ENCODE measurements at places on chromosomes 2 and 18. TPM values are rescaled to one million over a fixed set of nuclear protein-coding genes. Genes with fewer than 3 reads are reported as not detected.

- no peak for DNase-seq
- H3K4me3 ChIP-seq: no peak overlapping the region
- no peaks in the 10 kb centered on the region for H3K4me1 ChIP-seq
- no peaks in the 10 kb centered on the region for H3K36me3 ChIP-seq
- H3K27ac ChIP-seq: no peak overlapping the region
- H3K27me3 ChIP-seq: no peaks in the 10 kb centered on the region
Observed at GRCh38 chr2:80073134-80073561, 231.4 kb downstream of the LRRTM1 start.

GRCh38 chr2:148530350-148530749 is 114.2 kb upstream of the EPC2 start:
- peaks cover 9% of the 10 kb centered on the region for H3K27me3 ChIP-seq
- H3K4me3 ChIP-seq: no peak overlapping the region
- DNase-seq: no peak
- no peaks in the 10 kb centered on the region for H3K36me3 ChIP-seq

DNA sequence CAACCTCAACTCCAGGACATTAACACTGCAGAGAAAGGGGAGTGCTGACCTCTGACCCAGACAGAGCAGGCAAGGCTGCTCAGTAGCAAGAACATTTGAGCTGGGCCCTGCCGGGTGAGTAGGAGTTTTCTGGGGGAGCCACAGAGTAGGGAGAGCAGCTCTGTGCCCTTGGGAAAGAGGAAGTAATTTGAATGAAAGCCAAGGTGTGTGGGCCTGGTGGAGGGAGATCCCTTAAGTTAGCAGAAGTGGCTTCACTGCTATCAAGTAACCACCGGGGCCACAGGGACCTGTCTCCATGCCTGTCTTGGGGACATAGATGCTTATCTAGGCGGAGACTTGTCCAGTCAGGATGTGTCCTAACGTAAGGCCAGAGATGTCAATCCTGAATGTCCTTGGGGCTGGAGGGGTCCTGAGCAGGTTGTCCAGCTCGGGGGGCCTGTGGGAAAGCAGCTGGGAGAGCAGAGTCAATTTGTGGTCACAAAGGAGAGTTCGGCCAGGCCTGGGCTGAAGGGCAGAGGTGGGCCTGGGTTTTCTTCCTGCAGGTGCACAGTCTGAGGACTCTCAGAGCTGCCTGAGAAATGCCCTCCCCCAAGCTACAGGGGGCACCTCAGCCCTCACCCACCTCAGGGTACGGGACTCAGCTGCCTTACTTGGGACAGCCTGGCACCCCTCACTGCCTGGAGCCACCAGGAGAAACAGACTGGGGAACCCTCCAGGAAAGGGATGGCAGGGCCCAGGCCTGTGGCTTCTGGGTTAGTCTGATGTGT is 15.0 kb upstream of the OTOF start:
- H3K4me1 ChIP-seq: no peaks in the 10 kb centered on the region
- no peak for DNase-seq
- H3K27me3 ChIP-seq: peaks cover 3% of the 10 kb centered on the region
- H3K4me3 ChIP-seq: no peak overlapping the region

GRCh38 chr18:44238454-44238853 is 442.2 kb upstream of the SETBP1 start:
- H3K27ac ChIP-seq: no peak overlapping the region
- no peak overlapping the region for H3K4me3 ChIP-seq
- H3K27me3 ChIP-seq: no peaks in the 10 kb centered on the region
- no peaks in the 10 kb centered on the region for H3K36me3 ChIP-seq
- H3K4me1 ChIP-seq: no peaks in the 10 kb centered on the region
- DNase-seq: no peak

GRCh38 chr18:30359521-30359920 is 683.0 kb downstream of the DSC3 start:
- H3K4me3 ChIP-seq: no peak overlapping the region
- no peak overlapping the region for H3K27ac ChIP-seq
- H3K27me3 ChIP-seq: no peaks in the 10 kb centered on the region
- peaks cover 5% of the 10 kb centered on the region for H3K36me3 ChIP-seq
- no peaks in the 10 kb centered on the region for H3K4me1 ChIP-seq

DNA sequence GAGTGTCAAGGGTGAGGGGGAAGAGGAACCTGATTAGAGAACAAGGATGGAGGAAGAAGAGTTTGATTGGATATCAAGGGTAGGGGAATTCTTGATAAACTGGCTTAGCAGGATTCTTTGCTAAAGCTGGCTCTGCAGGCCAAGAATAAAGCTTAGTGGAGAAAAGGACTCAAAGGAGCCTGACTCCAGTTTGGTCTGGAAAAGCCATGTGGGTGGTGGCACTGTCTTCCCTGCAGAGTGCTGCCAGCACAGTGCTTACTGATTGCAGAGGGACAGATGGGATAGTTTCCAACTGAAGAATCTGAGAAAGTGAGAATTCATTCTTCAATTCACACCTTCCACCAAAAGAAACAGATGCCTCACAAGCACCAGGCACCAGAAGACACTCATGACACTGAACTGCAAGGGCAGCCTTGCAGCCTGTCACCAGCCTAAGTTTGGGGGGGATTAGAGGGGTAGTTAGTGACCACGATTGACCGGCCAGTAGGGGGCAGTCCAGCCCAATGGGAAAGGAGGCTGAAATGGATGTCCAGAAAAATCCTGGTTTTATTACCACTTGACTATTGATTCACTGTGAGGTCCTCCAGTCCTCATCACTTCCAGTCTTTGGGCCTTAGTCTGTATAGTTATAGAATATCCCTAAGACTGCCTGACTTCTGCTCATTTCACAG is 334.5 kb downstream of the SMAD2 start:
- no peak overlapping the region for H3K4me3 ChIP-seq
- H3K36me3 ChIP-seq: peaks cover 5% of the 10 kb centered on the region

ACMSD gene
- total RNA-seq: not detected

MMADHC gene
- total RNA-seq: 77.8 TPM

Measured in natural killer cell treated with Interleukin-12 subunit alpha and Interleukin-12 subunit beta and Interleukin-15 and Interleukin-18, amount 100 ng/mL, for 72 hours (primary cell).